ENCODE measurements at places on chromosomes 1 and 21.
A peak's percentile ranks its signal among the peaks of the same experiment; 100 is the strongest.

DNA sequence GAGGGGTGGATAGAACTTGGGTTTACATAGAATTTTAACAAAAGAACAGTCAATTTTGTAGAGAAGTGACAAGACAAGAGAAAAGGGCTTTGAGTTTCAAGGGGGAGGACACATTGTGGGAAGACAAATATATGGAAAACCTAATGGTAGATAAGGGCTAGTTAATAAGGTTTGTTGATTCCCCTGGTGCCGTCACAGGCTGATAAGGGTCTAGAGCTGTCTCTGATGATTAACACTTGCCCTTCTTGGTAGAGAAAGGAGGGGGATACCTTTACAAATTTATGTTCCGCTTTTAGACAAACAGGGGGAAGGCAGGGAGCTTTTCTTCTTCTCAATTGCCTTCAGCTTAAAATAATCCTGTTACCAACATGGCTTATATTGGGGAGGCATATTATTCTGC is 124.3 kb downstream of the ETS2 start:
- DNase-seq, result no peak

DNA sequence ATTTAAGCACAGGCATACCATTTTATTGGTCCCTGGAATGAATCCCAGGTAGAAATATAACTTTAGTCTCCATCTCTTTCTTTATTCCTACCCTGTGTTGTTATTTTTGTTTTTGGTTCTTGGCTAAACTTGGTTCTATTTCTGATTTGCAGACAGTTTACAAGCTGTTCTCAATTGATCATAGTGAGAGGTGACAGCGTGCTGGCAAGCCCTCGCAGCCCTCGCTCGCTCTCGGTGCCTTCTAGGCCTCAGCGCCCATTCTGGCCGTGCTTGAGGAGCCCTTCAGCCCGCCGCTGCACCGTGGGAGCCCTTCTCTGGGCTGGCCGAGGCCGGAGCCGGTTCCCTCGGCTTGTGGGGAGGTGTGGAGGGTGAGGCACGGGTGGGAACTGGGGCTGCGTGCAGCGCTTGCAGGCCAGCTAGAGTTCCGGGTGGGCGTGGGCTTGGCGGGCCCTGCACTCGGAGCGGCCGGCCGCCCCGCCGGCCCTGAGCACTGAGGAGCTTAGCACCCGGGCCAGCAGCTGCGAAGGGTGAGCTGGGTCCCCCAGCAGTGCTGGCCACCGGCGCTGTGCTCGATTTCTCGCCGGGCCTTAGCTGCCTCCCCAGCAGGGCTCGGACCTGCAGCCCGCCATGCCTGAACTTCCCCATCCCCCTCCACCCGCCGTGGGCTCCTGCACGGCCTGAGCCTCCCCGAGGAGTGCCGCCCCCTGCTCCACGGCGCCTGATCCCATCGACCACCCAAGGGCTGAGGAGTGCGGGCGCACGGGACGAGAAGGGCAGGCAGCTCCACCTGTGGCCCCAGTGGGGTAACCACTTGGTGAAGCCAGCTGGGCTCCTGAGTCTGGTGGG is 38.7 kb downstream of the SNRPE start:
- DNase-seq, result no peak

- no peak for DNase-seq
Measured at GRCh38 chr1:76298399-76298798, 223.9 kb downstream of the ST6GALNAC3 start.

GRCh38 chr1:86951430-86951829 is 37.0 kb downstream of the HS2ST1 start:
- no peak for DNase-seq

- no peak for DNase-seq
Measured at GRCh38 chr1:88847643-88848042, 43.7 kb downstream of the GTF2B start.

DNA sequence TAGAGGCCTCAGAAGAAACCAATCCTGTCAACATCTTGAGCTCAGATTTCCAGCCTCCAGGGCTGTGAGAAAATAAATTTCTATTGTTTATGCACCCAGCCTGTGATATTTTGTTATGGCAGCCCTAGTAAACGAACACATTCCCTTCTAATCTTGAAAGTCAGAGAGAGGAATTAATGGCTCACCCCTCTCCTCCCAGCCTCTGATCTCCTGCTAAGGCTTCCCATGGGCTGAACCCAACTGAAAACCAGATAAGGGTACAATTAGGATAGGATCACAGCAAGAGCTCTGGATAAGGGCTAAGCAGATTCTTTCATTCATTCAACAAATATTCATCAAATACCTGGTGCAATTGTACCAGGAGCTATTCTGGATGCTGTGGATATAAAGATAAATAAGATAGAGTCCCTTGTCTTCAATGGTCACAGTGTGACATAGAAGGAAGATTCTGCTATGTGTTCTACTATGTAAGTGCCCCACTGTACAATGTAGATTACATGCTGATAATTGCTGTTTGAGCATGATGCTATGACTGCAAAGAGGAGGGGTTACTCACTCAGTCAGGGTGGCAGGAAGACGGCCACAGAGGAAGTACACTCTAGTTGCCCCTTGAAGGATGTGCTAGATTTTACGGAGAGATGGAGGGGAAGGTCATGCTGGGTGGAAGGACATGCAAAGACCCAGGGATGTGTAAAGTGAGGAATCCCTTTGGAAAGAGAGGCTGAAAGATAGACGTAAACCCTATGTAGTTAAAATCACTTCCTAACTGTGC is 203.3 kb upstream of the JUN start:
- DNase-seq, result no peak

- no peak for DNase-seq
Measured at GRCh38 chr1:74512170-74512915, at the start of gene LRRC53. Gene LRRC53 (minus strand): TSS chr1:74512611. CDS start chr1:74483349, 29,262 bp downstream.

DNA sequence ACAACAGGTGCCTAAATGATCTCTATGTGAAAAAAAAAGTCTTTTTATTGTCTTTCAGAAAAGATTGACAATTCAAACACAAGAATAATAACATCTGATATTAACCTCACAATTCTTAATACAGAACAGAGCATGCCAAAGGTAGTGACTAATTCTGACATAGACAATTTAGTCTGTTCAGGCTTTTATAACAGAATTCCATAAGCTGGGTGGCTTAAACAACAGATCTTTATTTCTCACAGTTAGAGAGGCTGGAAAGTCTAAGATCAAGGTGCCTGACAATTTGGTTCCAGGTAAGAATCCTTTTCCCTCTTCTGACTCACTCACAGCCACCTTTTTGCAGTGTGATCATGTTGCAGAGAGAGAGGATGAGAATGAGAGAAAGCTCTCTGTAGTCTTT is 27.0 kb downstream of the DPYD start:
- DNase-seq, result no peak

DNA sequence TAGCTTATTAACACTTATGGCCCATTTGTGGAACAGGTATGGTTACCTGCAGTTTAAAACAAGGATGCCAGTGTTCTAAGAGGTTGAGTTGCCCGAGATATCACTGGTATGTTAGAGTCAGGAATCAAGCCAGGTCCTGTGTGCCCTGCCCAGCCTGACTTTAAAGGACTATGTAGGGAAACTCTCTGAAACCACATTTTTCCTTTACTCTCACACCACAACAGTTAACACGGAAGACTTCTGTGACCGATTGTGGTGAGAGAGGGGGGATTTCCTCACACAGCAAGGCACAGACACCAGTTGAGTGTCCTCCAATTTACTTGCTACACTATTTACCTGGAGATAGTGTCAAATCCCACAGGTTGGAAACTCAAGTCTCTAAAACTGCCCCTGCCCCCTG is 47.8 kb downstream of the UCK2 start:
- DNase-seq, result no peak

DNA sequence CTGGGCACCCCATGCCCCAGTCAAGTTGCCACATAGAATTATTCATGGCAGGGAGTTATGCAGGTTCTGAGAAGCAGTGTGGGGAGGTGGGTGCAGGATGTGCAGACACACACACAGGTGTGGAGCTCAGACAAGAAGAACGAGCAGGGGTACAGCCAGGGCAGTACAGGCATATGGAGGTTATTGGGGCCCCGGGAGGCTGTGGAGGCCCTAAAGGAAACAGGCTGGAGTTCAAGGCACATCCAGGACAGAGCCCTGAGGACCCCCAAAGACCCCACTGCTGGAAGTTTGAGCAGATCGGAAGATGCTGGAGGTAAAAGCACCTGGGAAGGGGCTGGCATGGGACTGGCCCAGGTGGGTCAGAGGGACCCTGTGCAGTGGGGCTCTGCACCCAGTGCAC is 171.3 kb downstream of the PSMG1 start:
- no peak for DNase-seq

DNA sequence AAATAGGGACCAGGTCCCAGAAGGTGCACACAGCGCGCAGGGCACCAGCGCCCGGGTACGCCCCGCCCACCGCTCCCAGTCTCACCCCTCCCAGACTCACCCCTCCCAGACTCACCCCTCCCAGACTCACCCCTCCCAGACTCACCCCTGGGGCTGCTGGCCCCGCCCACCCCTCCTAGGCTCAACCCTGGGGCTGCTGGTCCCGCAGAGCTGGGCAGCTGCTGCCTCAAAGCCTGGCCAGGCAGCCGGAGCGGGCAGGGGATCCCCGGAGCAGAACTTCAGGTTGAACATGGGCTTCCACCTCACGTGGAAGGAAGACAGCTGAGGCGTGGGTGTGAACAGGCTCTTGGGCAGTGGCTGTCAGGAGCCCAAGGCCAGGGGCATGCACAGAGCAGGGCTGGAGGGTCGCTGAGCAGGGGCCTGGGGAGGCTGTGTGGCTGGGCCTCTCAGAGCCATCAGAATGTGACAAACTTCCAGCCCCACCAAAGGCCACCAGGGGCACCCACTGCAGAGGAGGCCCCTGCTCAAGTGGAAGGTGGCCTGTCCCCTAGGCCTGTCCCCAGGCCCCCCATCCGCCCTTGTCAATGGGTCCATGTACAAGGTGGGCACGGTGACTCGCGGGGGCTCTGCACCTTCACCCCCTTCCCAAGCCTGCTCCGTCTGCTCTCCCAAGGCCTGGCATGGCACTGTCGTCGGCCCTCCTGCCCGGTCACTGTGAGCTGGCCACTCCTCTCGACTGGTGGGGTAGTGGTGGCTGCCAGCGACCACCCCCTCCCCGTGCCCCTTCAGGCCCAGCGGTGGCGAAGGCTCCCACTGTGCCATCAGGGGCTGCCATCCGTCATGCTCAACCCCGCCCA is 20.4 kb upstream of the SUMO3 start:
- no peak for DNase-seq

DNA sequence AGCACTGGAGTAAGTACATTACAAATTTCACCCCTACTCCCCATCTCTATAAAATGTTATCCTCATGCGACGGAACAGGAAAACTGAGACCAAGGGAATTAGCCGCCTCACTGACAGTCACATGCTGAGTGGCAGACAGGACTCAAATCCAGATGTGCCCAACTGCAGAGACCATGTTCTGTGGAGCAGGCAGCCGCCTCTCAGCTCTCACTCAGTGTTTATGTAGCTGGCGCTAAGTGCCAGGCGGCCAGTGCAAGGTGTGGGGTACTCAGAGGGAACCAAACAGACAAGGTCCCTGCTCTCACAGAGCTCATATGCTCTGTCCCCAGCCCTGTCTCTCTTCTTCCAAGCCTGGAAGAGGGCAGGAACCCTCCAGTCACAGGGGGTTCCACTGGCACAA is 5.1 kb downstream of the CAPZB start:
- DNase-seq, result no peak

DNA sequence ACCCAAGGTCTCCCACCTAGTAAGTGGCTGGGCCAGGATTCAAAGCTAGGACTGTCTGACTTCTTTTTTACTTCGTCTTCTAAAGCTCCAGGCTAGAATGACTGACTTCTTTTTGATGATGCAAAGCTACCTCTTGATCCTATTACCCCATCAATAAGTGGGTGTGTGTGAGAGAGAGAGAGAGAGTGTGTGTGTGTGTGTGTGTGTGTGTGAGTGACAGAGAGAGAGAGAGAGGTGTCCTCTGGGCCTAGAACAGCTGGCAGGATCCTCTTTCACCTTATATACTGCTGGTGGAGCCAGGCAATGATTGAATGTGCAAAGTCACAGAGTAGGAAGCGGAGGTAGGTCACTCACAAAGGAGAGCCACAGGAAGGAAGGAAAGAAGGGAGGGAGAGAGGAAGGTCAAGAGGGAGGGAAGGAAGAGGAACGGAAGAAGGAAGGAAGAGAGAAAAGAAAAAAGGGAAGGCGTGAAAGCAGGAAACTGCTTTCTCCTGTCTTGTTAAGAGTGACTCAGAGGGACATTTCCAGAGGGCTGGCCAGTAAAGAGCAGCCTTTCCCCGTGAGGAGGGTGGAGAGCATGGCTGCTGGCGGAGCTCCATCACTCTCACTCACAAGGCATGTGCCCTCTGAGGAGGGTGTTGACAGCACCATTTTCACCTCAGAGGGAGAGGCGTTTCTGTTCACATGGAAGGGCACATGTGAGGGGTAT is 68.9 kb downstream of the CDC7 start:
- DNase-seq, result peak; percentile 100

GRCh38 chr1:236759252-236759859 is 35.7 kb upstream of the MTR start:
- DNase-seq, result peak; percentile 60

GRCh38 chr1:24929398-24930259 is 447 bp downstream of the RUNX3 start:
- DNase-seq, result no peak

DNA sequence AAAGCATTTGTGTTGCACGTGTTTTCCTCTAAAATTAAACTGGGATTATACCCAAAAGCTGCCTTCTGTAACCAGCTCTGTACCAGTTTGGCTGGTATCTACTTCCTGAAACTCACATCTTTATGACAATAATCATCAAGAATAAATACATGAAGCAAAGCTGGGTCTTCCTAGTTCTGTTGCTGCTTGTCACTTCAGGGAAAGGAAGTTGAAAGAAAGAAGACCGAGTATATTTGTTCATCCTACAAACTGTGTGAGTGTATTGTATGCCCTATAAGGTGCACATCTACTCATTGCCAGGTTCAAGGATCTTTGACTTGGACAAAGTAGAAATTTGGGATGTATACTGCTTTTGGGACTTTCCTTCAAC is 29.1 kb upstream of the IFNGR2 start:
- DNase-seq, result no peak

DNA sequence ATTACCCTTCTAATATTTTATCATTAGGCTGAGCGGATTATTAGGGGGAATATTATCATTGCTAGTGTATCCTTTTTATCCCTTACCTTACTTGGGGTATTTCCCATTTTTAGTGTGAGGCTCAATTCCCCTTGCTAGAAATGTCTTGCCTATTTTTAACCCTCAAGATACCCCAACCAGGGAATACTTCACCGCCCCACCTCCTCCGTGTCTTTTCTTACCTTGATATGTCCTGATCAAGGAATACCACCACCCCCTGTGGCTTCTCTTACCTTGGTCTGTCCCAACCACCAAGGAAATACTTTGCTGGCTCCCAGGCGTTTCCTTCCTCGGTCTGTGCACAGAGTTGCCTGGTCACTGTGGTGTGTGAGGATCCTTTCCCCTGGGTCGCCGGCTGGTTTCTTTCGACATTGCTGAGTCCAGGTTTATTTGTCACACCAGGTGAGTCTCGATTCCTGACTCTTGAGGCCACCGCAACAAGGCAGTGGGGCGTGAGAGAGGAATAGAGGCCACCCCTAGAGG is 57.8 kb downstream of the SERINC2 start:
- DNase-seq, result no peak

DNA sequence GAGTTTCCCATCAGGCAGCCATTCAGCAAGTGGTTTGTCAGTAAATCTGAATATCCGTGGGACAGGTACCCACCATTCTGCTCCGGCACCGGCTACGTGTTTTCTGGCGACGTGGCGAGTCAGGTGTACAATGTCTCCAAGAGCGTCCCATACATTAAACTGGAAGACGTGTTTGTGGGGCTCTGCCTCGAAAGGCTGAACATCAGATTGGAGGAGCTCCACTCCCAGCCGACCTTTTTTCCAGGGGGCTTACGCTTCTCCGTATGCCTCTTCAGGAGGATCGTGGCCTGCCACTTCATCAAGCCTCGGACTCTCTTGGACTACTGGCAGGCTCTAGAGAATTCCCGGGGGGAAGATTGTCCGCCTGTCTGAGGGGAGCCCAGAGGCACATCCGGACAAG is 48.4 kb downstream of the B3GALT5 start:
- DNase-seq, result no peak

- no peak for DNase-seq
Measured at GRCh38 chr1:235851939-235852338, 14.8 kb downstream of the LYST start.
